Upper lobe of left lung (tissue), 6 donors: ENCODE measurements at places on chromosomes 2 and 18. TPM values are rescaled to one million over a fixed set of nuclear protein-coding genes. Genes with fewer than 3 reads are reported as not detected.

The FAM237A gene
- total RNA-seq = not detected

The AAK1 gene
- total RNA-seq = 45.1 TPM

The UGT1A9 gene
- not detected for total RNA-seq

The PCARE gene
- total RNA-seq = 0.43 TPM

The HOXD11 gene
- not detected for total RNA-seq

The ELOA2 gene
- total RNA-seq = not detected

The NEB gene
- total RNA-seq = 0.57 TPM

The RAB6D gene
- not detected for total RNA-seq
